ENCODE measurements at places on chromosomes 16 and 17. TPM values are rescaled to one million over a fixed set of nuclear protein-coding genes. Genes with fewer than 3 reads are reported as not detected.

DNA sequence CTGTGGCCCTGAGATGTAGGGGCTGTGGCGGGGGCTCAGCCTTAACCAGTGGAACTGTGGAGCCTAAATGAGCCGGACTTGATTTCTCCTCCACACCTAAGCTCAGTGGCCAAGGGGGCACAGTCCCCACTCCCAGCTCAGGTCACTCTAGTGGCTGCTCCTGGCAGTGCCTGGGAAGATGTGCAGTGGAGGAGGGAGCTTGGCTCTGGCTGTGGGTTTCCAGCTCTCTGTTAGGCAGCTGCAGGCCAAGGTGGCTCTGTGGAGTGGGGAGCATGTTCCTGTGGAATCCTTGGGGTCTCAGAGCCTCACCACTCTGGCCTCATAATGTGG, 76.3 kb downstream of the AMFR start:
- DNase-seq, result no peak

DNA sequence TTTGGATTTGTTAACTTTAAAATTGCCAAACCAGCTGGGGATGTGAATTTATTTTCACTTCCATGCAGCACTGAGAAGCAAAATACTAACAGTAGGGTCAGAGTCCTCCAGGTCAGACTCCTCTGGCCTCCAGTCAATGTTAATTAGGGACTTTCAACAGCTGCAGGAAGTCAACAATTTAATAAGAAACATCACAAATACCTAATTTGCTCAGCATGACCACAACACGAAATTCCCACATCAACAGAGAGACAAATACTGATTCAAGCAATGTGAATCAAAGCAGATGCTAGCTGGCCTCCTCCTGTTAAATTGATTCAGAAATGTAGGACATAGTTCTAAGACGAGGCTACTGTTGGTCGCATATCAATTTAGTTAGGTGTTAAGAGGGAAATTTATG, 111.7 kb downstream of the ABCA8 start:
- no peak for DNase-seq

DNA sequence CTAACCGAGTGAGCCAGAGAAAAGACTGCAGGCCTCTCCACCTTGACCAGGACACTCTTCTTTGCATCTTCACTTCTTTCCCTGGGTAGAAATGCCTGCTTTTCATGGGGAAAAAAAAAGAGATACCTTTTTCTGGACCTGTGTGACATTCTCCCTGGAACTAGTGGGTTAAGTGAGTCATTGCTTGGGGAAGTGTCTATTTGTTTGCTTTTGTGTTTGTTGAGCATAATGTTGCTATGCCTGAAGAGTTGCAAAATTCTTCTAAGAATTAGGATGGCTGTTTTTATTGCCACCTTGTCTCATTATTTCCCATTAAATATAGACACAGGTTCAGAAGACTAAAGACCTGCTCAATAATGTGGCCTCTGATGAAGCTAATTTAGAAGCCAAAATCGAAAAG, 18.8 kb downstream of the CLUAP1 start:
- DNase-seq, result no peak

DNA sequence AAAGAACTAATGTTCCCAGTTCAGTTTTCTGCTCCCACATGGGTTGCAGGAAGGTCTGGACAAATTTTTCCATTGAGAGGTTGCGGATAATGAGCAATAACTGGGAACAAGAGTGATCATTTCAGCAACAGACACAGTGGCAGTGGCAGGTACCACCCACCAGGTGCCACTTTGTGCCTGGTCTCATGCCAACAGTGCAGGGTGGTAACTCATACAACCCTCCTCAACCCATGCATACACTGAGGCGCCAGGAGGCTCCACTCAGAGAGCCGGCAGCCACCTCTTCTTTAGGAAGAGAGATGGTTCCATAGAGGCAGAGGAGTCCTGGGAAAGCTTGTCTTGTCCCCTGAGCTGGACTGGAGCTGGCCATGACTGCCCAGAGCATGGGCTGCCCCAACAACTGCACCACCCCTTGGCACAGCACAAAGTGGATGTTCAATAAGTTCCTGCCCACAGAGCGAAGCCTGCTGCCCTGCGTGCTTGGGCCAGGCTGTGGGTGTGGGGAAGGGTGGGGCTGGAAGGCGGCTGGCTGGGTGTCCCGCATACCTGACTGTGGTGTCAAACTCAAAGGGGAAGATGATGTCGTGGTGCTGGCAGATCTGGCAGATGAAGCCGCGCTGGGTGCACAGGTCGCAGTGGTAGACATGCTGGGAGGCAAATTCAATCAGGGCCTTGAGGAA, 6.4 kb upstream of the ARHGAP27 start:
- no peak for DNase-seq

- no peak for DNase-seq
These were observed 149.9 kb downstream of the ENGASE start for GRCh38 chr17:79224476-79224875.

DNA sequence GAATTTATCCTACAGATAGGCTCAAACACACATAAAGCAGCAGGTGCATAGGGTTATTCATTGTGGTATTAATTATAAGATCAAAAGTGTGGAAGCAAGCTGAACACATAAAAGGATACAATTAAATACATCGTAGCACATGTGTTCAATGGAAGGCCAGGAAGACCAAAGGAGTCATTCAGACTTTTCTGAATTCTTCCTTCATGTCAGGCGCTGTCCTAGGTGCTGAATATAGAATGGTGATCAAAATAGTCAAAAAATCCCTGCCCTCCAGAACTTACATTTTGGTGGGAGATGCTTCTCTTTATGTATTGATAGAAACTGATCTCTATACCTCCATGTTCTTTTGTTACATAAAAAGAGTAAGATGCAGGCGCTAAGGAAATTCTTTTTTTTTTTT, 439.0 kb upstream of the ASIC2 start:
- DNase-seq, result no peak

DNA sequence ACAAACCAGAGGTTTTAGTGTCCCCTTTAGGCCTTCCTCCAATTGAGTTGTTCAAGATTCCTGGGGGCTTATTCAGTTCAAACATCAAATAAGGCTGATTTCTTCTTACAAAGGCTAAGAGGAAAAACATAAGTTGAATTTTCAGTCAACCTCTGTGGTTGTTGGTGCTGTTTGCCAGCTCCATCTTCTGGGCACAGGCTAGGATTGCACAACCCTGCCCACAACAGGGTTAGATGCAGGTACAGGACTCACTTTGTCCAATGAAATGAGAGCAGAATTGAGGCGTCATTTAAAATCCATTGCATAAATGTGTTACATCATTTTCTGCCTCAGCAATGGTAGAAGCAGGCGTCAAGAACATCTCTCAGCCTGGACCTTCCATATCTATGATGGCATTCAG, 173.3 kb downstream of the PMP22 start:
- no peak for DNase-seq

DNA sequence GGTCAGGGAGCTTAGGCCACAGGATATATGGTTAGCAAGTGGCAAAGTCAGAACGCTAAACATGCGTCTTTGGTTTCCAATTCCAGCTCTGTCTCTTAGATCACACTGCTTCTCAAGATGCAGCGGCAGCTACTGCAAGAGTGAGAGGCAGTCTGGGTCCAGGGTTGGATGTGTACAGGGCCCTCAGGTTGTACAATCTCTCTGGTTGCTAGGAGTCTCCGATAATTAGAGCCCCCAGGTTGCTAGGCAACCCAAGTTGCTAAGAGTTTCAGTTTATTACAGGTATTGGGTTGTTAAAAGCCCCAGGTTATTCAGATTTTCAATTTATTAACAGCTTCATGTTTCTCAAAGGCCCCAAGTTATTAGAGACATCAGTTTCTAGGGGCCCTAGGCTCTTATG, 15.5 kb upstream of the SPACA3 start:
- no peak for DNase-seq

- DNase-seq, result no peak
These were observed 16.6 kb upstream of the IL21R start for GRCh38 chr16:27385398-27385797.

DNA sequence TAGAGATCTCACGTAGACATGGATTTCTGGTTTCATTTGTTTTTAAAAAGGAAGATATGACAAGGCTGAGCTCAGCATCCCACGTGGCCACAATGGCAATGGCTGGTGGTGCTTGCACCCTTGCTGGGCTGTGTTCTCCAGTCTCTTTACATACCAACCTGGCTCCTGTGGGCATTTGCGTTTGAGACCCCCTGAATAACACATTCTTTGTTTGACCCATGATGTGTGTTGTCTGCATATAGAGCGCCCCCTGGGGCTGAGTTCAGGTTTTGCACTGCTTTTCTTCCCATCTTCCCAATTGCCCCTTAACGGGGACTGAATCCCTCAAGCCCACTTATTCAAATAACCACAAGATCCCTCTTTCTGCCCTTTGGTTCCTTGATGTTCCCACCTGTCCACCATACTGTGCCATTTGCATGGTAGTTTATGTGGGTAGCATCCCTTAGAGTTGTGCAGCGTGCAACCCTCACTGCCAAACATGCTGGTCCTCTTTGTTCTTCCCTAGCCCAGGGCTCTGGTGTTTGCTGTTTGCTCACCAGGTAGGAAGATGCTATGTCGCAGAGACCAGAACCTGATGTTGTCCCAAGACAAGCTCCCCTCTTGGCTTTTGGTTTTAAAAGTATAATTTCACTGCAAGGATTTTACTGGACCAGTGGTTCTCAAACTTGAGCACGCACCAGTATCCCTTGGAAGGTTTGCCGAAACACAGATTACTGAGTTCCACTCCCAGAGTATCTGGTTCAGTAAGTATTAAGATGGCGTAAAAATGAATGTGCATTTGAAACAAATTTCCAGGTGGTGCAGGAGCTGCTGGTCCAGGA, 38.5 kb upstream of the NKD1 start:
- peak; percentile 59 for DNase-seq

- DNase-seq, result no peak
These were observed 42.1 kb downstream of the AIPL1 start for GRCh38 chr17:6392609-6393350.

DNA sequence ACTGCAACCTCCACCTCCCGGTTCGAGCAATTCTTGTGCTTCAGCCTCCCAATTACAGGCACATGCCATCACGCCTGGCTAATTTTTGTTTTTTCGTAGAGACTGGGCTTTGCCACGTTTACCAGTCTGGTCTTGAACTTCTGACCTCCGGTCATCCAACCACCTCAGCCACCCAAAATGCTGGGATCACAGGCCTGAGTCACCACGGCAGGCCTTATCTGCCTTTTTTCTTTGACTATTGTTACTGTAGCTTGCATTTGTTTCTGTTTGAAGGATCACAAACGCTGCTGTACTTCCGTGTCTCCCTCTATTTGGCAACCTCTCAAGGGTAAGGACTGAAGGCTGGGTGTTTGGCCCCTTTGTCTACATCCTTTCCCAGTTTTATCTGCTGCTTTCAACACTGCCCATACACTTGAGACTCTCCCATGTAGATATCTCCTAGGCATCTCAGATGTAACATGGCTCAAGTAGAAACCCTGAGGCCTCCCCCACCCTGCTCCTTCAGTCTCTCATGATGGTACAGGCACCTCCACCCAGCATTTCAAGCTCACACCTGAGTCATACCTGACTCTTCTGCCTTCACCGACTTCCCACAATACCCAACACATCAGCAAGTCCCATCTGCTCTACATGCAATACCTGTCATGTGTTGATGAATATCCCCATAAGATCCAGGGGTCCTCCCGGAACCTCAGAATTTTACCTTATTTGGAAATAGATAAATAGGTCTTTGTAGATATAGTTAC, 219.0 kb downstream of the CPPED1 start:
- DNase-seq, result peak; percentile 31

DNA sequence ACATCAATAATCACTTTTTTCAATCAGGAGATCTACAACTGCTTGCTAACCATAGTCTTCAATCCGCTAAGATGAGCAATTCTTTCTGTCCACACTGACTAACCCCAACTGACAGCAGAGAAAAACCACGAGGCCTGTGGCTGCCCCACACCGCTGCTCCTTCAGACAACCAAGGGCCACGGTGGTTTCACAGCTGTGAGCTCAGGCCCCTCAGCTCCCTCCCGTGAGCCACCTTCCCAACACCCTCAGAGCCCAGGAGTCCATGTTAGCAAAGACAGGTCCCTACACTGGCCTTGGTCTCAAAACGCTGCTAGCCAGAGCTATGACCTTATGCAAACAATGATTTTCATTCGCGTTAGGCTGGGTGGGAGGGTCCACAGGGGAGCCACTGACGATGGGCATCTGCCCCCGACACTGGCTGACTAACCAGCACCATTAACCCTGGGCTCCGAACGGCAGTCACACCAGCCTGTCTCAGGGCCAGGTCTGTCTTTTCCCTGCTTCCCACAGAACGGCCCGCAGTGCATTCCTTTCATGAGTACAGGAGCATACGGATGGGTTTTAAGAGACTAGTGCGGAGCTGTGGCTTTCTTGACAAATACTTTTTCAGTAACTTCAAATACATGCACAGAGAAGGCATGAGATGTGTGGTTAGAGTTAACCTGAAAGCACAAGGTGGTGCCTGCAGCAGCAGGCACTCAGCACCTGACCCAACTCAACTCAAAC, 67.3 kb downstream of the ANKRD11 start:
- peak; percentile 74 for DNase-seq

DNA sequence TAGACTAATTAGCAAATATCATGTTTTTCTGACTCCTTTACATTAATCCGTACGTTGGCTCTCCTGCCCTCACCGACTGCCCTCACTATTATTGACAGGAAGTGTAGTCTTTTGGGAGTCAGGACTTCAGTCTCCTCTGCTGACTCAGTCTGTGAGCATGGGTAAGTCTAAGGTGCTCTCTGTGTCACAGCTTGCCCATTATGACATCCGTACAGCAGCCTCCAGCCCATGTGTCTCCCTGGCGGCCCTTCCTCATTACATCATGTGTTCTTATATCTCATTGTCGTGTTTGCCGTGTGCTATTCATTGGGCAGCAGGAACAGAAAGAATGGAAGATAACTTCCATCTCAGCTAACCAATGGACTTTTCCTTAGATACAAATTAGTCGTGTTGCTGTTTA, 77.5 kb downstream of the MRTFB start:
- DNase-seq, result no peak

DNA sequence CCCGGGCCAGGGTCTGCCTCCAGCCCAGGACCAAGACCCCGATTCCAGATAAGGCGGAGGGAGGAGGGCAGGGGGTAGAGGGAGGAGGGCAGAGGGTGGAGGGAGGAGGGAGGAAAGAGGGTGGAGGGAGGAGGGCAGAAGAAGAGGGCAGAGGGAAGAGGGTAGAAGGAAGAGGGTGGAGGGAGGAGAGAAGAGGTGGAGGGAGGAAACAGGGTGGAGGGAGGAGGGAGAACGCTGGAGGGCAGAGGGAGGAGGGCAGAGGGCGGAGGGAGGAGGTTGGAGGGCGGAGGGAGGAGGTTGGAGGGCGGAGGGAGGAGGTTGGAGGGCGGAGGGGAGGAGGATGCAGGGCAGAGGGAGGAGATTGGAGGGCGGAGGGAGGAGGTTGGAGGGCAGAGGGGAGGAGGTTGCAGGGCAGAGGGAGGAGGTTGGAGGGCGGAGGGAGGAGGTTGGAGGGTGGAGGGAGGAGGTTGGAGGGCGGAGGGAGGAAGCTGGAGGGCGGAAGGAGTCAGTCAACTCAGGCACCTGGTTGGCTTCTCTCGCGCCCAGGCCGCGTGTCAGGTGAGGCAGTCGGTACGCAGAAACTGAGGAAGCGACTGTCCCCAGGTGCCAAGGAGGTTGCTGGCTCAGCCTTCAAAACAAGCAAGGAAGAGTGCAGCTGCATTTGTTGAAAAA, 65.2 kb downstream of the KLHDC4 start:
- DNase-seq, result no peak

GRCh38 chr17:60901806-60902205, 224.2 kb downstream of the BCAS3 start:
- no peak for DNase-seq

Gene GPR179
- total RNA-seq, result not detected

Gene ANKRD40CL
- not detected for total RNA-seq

Gene IFI35
- 58.1 TPM for total RNA-seq

Gene GAS7
- total RNA-seq, result 50.2 TPM

Gene SLC13A2
- total RNA-seq, result not detected

Gene NR1D1
- 14.0 TPM for total RNA-seq

Gene EIF3C
- total RNA-seq, result 339 TPM

Gene TP53TG3B
- 0.27 TPM for total RNA-seq

Gene PIK3R6
- total RNA-seq, result 0.54 TPM

Gene KRT27
- total RNA-seq, result not detected

Gene TERB1
- not detected for total RNA-seq
